ENCODE measurements at places on chromosomes 5 and 9.

- DNase-seq, result no peak
These were observed 3.0 kb upstream of the TJP2 start for GRCh38 chr9:69171049-69171448.

- no peak for DNase-seq
These were observed 408.4 kb downstream of the CCDC171 start for GRCh38 chr9:15961217-15961616.

DNA sequence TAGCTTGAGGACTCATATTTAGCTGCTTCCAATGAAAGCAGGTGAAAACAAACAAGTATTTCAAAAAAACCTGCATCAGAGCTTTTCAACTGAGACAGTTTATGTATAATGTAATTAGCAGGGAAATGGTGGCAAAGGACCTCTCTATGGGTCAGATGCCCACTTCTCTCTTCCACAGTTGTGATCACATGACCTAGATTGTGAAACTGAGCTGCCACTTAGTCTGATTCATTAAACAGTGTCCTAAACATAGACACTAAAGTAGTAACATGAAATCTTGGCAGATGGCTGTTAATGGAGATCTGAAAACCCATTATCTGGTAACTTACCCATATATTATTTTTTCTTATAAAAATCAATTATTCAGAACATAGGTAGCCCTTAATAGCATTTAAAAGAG lies 663.6 kb upstream of the RIOK2 start:
- no peak for DNase-seq

- DNase-seq, result no peak
These were observed 391.1 kb downstream of the TLE4 start for GRCh38 chr9:79962836-79963235.

- DNase-seq, result no peak
These were observed 2.7 kb downstream of the TNC start for GRCh38 chr9:115115117-115115880.

DNA sequence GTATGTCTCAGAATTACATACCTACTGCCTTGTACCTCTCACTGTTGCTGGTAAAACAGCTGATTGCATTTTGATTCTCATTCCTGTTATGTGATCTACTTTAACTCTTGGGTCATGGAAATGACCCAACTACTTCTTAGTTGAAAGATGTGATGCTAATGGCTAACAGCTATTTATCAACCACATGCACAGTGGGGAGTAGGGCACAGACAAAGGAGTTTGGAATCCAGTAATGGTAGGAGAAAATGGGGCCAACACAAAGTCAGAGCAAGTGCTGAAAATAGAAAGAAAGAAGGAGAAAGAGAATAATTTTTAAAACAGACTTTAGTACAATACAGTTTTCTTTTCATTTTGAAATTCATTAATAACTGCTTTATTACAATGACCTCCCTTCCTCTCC lies 241.0 kb downstream of the PTPRD start:
- no peak for DNase-seq

- no peak for DNase-seq
These were observed 460.4 kb upstream of the RORB start for GRCh38 chr9:74036549-74037231.

DNA sequence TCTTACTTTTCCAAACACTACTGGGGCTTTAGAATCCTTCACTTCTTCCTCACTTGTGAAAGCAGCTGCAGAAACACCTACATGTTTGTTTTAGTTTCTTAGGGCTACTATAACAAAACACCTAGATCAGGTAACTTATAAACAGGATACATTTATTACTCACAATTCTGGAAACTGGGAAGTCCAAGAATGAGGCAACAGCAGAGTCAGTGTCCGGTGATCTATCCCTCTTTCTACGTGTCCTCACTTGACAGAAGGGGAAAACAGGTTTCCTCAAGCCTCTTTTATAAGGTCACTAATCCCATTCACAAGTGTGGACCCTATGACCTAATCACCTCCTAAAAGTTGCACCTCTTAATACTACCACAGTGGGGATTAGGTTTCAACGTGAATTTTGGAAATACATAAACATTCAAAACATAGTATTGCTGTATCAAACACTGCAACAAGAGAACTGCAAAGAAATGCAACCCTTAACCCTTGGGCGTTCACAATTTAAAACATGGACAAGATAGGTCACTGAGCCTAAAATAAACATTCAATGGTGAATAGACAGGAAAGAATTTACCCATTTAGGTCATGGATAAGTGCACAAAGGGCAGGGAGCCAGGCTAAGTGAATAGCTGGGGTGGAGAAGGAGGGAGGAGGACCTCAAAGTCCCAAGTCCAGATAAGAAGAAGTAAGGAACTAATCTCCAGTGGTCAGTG lies 104.3 kb downstream of the PIK3R1 start:
- no peak for DNase-seq

- no peak for DNase-seq
These were observed 45.7 kb upstream of the SMAD5 start for GRCh38 chr5:136086783-136087566.

- no peak for DNase-seq
These were observed 9.3 kb downstream of the CCNH start for GRCh38 chr5:87403409-87403808.

- DNase-seq, result no peak
These were observed 35.7 kb downstream of the PWWP2A start for GRCh38 chr5:160083501-160083900.

DNA sequence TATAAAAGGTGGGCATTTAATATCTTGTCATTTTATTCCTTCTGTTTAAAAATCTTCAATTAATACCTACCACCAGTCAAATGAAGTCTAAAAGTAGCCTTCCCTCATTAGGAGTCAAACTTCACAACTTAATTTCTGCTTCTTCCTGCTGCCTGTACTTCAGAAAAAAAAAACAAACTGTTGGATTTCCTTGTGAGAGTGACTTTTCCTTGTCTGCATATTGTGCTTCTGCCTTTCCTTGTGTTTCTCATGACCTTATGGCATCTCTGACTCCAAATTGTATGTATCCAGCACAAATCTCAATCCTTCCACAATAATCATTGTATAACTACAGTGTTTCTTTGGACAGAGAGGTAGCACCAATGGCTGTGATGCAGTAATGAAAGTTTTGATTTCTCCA lies 32.1 kb downstream of the GRAMD2B start:
- DNase-seq, result no peak

DNA sequence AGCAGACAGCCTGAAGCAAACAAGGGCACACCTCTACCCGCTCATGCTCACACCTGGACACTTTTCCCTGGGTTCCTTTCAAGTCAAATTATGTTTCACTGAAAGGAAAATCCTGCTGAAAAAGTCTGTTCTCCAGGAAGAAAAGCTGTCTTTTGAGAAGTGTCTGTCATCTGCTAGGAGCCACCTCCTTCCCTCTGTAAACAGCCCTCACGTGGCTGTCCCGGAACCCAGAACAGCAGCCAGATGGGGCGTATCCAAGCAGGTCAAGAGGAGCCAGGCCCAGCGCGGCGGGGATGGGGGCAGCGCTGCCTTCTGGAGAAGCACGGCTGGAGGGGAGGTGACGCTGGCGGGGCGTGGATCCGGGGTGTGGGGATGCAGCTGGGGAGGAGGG lies at the start of gene PNPLA7:
TSS of gene PNPLA7 (minus strand) at position 172 of the 391 bp plus-strand sequence. CDS start 205 bp downstream, outside the sequence.
- peak; percentile 50 for DNase-seq

DNA sequence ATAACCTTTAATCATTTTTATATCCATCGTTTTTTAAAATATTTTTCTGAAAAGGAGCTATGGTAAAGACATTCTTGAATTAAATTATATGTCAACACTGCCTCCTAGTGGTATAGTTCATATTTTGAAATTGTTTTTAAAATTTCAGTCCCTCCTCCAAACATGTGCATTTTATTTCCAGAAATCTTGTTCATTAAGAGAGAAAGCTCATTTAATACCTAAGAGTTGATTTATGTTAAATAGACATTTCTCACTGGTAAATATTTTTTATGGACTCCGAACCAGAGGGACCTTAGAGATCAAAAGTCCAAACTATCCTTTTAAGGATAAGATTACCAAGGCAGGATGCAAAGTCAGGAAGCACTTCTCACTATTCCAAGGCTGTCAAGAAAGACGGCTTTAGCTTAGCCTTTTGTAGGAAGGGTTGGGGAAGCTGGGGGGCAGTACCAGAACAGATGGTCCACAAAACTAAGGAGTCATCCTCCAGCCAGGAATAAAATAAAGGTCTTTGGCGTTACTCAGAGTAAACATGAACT lies 21.6 kb downstream of the BHMT start:
- DNase-seq, result no peak

DNA sequence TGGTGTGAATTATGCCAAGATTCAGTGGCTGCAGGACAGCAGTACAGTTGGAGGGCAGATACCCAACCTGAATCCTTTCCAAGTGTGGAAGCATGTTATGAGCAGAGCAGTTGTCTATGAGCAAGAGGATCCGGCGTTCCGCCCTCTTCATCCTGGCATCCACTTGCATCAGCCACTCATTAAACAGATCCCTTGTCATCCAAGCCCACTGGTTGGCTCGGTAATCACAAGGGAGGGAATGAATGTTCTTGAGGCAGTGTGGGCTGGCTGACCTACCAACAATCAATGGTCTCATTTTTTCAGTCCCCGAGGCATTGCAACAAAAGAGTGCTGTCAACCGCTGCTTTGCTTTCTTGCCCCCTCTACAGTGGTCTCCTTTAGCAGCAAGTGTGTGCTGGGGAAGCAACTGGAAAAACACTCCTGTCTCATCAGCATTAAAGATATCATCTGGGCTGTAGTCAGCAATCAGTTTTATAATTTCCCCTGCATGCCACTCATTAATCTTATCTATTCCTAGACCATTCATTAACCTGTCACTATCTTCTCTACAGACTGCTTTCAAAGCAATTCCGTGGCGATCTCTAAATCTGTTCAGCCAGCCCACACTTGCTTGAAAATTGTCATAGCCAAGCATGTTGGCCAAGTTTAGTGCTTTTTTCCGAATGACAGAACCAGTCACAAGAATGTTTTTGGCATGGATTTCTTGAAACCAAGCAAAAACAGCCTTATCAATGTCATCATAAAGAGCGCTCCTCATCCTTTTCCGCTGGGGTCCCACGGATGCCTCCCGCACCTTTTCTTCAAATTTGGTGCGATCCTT lies 4.9 kb downstream of the TIGD6 start:
- DNase-seq, result no peak

- no peak for DNase-seq
These were observed 9.8 kb downstream of the LURAP1L start for GRCh38 chr9:12784461-12785259.

GRCh38 chr9:113475992-113476391 lies 12.5 kb downstream of the RGS3 start:
- DNase-seq, result no peak

GRCh38 chr5:58382131-58382534 lies 77.8 kb downstream of the PLK2 start:
- DNase-seq, result no peak

DNA sequence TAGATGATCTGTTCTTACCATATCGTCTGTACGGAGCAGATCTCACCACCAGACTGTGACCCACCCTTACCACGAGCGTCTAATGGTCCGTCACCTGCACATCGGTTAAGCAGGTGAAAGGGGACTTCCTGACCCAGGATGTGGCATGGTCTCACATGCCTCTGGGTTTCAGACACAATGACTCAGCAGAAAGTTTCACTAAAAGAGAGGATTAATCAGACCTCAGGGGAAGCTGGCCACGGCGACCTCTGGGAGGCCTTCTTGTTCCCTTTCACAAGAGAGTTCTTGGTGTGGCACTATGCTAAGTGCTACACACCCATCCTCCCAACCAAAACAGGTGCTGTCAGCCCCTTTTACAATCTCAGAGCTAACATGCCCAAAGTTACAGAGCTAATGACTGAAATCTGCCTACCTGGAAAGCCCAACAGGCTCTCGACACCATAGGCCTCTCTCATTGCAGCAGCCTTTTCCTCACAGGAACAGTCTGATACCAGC lies 41.6 kb downstream of the ADAMTS12 start:
- DNase-seq, result peak; percentile 8

DNA sequence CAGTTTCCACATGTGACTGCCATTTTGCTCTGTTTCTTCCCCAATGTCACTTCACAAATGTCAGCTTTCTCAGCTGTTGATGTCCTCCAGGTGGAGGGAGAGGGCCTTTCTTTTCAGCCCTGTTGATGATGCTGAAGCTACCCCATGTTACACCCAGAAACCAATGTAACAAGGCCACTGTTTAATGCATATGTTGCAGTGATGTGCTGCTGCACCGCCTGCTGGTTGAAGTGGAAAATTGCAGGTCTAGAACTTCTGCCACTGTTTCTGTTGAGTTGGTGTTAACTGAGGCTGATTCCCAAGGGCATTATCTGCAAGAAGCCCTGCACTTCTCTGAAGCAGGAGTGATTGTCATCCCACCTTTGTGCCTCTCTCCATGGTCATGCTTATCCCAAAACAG lies 428.4 kb downstream of the KDM4C start:
- peak; percentile 42 for DNase-seq

DNA sequence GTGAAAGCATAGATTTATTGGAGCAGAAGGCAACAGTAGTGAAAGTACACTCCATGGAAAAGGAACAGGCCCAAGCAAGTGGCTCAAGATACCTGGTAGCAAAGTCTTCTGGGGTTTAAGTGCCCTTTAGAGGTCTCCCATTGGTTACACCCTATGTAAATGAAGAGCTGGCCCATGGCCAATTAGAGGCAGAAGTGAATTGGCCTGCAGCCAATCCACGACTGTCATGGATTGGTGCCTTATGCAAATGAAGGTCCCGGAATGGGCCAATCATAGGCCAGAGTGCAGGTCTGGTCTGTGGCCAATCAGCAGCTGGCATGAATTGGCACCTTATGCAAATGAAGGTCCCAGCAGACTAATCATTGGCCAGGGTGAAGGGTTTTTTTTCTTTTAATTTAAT lies 64.2 kb upstream of the PCSK5 start:
- no peak for DNase-seq

DNA sequence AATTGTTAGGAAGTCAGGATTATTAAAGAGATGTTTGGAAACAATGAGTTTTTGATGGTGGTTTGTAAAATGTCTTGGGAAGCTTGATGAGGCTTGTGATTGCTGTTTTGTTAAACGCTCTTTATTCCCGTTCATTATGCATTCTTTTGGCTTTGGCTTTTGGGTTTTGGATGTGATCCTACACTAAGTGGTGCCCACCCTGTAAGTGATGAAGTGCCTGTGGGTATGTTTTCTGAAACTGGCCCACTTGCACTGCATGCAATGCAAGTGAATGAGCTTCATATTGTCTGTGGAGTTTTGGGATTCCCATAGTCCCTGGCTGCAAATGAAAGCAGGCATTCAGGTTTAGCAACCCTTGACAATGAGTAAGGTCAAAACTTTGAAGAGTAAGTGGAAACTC lies 1035.5 kb upstream of the WWC1 start:
- DNase-seq, result no peak

GRCh38 chr9:94157050-94157801 lies 73.0 kb downstream of the PTPDC1 start:
- no peak for DNase-seq

DNA sequence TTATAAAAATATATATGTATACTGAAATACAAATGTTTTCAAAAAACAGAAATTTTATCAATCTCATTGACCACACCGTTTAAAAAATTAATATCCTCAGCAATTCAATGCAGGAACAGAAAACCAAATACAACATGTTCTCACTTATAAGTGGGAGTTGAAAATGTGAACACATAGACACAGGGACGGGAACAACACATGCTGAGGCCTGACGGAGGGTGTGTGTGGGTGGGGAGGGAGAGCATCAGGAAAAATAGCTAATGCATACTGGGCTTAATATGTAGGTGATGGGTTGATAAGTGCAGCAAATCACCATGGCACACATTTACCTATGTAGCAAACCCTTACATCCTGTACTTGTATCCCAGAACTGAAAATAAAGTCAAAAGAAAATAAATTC lies 409.5 kb downstream of the MLLT3 start:
- DNase-seq, result no peak
